ENCODE measurements at places on chromosomes 6 and 20.

DNA sequence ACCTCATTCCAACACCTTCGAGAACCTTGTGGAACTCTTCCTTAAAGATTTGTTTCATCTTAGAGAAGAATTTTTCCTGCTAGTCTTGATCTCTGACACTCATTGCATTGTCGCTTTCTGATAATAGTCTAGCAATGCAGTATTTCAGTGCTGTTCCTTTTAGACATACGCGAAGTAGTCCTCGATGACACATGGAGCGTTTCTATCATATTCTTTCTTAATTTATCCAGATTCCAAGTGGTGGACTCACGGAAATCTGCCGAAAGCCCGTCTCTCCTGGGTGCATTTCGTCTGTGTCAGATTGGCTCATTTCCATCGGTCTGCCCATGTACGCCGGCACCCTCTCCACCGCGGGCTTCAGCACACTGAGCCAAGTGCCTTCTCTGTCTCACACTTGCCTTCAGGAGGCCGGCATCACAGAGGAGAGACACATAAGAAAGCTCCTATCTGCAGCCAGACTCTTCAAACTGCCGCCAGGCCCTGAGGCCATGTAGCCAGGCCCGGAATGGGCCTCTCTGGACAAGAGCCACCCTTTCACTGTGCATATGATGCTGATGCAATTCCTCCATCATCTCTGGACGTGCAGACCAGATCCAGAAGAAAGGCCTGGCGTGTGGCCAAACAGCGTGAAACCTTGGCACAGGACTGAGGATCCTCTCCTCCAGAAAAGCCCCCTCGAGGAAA, 198.6 kb upstream of the UST start:
- DNase-seq = no peak

DNA sequence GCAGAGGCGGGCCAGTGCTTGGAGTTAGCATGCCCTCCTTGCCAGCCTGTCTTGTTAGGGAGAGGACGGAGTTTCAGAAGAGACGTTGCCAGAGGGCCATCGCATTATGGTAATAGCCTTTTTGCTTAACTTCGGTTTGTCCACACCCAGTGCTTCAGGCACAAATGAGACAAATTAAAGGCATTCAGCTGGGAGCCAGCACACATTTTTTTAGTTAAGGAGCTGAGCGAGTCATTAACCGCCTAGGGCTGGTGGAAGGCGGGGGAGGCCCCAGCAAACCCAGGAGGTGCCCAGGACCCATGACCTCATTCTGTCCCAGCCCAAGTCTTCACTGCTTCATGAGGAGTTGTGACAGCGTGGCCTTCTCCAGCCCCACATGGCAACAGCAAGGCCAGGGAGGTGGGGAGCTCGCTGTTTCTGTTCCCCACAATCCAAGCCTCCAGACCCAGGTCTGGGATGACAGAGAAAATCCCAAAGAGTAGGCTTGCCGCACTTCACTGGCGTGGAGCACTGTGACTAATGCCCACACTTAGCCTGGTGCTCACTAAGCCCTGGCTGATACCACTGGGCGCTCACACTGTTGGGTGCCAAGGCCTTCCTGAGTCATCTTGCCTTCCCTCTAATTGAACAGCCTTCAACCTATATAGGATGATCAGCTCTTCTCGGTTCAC, 237.1 kb downstream of the ANKRD60 start:
- DNase-seq = no peak

DNA sequence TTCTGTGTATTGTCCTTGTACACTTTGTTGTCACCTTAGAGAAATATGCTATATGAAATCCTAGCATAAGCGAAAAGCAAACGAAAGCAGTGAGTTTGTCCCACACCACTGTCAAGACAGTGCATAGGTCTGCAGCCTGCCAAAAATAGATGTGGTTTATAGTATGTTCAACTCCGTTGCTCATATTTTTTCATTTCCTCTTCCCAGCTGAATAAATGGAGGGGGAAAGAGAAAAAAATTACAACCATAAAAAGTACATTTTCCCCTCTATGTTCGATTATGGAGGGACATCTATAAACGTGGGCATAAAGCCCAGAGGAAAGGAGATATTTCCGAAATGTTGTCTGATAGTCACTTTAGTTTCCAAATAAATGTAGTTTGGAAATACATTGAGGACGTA, 25.8 kb downstream of the PRL start:
- no peak for DNase-seq

- DNase-seq = no peak
Measured at GRCh38 chr6:157990321-157991066, 8.8 kb downstream of the SYNJ2 start.

DNA sequence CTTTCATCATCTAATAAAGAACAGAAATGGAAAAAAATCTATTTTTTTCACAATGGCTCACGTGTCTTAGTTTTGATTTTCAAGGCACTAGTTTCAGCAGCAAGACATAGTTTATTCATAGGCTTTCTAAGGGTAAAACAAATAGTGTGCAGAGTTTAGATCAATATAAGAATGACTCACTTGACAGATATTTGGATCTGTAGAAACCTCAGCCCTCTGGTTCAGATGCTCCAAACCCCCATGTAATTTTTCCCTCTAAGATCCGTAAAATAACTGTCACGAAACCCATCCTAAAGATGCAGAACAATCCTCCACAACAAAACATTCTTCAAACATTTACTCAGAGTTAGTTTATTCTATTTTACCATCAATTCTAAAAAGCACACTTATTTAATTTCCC, 43.4 kb downstream of the IYD start:
- no peak for DNase-seq

DNA sequence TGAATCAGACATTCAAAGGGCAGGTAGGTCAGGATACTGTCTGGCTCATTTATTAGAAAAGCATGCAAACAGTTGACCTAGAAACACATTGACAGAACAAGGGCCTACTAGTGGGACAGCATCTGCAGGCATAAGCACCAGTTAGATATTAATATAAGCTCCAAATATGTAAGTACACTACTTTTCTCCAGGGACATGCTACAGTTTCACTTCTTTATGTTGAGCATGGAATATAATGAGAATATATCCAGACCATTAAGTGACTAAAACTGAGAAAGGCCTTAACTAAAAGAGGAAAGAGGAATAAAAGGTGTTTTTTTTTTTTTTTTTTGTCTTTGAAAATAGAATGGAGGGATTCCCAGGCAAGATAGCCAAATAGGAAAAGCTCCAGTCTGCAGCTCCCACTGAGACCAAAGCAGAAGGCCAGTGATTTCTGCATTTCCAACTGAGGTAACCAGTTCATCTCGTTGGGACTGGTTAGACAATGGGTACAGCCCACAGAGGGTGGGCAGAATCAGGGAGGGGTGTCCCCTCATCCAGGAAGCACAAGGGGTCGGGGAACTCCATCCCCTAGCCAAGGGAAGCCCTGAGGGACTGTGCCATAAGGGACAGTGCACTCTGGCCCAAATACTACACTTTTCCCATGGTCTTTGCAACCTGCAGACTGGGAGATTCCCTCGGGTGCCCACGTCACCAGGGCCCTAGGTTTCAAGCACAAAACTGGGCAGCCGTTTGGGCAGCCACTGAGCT, 251.6 kb downstream of the PHF3 start:
- no peak for DNase-seq

DNA sequence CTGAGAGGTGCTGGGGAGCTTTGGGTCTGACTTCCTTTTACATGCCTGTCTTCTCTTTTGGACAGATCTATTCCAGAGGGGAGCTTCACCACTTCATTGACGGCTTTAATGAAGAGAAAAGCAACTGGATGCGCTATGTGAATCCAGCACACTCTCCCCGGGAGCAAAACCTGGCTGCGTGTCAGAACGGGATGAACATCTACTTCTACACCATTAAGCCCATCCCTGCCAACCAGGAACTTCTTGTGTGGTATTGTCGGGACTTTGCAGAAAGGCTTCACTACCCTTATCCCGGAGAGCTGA, 13.1 kb downstream of the PRDM1 start:
- DNase-seq = no peak
